Stimulated activated CD8-positive, alpha-beta memory T cell treated with anti-CD3 and anti-CD28 coated beads, Interleukin-7, amount 100 ng/mL, for 1 hour (primary cell): ENCODE measurements at places on chromosomes 1 and 21.
A peak's percentile ranks its signal among the peaks of the same experiment; 100 is the strongest.

- no peak for DNase-seq
These were observed 5.0 kb upstream of the TSPAN1 start for GRCh38 chr1:46169811-46170454.

GRCh38 chr1:200666309-200666708, 3.4 kb downstream of the DDX59 start:
- DNase-seq = no peak

DNA sequence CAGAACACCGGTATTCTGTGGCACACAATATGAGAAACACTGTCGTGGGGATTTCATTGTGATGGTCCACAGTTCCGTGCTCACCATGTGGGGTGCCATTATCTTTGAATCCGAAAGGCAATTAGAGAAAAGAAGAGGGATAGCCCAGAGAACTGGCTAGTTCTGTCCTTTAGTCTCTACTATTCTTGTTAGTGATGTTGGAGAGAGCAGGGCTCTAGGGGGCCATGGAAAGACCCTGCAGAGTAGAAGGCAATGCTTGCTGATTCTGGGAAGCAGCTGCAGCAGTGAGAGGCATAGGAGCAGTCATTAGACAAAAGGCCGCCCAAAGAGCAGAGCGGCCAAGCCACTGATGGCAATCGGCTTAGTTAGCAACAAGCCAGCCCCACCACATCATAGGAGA, 146.3 kb downstream of the TSEN15 start:
- no peak for DNase-seq

- no peak for DNase-seq
These were observed 7.8 kb upstream of the NUDT17 start for GRCh38 chr1:145837656-145838055.

- DNase-seq = no peak
These were observed 34.7 kb downstream of the ADARB1 start for GRCh38 chr21:45108808-45109781.

- DNase-seq = no peak
These were observed 81.6 kb upstream of the CD55 start for GRCh38 chr1:207239874-207240273.

- DNase-seq = no peak
These were observed 31.3 kb downstream of the PTGFRN start for GRCh38 chr1:116940814-116941599.

GRCh38 chr1:225990705-225991464, 8.3 kb downstream of the SDE2 start:
- DNase-seq = no peak

- DNase-seq = no peak
These were observed 181.7 kb upstream of the LMO4 start for GRCh38 chr1:87146986-87147385.

GRCh38 chr1:7656557-7657215, 114.4 kb upstream of the VAMP3 start:
- no peak for DNase-seq

DNA sequence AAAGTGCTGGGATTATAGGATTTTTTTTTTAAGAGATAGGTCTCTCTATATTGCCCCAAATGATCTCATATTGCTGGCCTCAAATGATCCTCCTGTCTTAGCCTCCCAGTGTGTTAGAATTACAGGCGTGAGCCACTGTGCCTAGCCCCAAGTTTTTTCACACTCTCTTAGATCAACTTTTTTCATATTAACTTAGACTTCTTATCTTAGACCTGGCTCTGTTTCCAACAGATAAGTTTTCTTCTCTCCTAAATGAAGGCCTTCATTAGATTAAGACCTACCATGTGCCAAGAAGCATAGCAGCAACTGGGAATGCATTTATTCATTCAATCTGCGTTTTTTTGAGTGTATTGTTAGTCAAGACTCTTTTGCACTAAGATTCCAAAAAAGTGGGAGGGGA, 20.2 kb upstream of the HTR1D start:
- DNase-seq = no peak

DNA sequence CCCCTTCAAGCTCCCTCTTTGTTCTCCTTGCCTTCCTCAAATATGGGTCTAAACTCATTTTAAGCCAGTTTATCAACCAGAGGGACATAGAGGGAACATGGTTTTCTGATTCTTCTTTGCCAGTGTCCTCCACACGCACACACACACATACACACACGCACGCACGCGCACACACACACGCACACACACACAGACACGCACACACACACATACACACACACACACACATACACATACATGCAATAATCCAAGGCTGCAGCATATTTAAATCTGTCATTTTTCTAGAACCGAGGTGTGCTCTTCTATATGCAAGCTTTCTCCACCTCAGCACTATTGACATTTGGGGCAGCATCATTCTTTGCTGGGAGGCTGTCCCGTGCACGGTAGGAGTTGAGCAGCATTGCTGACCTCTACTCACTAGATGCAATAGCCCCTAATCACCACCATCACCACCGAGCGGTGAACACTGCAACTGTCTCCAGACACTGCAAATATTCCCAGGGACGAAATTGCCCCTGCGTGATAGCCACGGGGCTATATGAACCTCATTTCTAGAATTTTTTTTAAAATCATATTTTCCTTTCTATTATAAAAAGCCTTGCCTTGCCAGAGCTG, 8.0 kb downstream of the TNFRSF9 start:
- DNase-seq = no peak

DNA sequence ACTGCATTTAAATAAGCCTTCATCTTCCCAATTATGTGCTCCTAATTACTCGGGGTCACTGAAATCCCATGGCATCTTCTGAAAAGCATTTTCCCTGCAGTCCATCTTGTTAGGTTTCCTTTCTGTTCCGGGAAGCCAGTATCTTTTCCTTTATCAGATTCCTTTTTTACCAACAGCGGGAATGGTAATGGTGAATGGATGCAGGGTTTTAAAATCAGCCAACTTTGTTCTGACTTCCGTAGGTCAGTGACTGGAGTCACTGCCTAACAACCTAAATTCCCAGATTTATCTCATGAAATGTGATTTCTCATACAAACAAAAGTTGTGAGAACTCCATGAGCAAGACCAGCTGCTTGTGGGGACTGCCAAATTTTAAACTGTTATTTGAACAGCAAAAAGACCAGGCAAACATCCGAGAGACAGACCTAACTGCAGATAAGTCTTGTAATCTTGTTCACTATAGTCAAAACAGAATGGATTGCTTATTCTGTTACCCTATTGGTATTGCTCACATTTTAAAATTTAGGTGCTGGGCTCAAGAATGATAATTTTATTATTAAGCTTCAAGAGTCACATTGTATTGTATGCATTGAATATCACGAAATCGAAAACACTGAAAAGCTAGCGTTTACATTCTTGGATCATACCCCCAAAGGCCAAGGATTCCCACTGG, 1.2 kb upstream of the RWDD3 start:
- no peak for DNase-seq

DNA sequence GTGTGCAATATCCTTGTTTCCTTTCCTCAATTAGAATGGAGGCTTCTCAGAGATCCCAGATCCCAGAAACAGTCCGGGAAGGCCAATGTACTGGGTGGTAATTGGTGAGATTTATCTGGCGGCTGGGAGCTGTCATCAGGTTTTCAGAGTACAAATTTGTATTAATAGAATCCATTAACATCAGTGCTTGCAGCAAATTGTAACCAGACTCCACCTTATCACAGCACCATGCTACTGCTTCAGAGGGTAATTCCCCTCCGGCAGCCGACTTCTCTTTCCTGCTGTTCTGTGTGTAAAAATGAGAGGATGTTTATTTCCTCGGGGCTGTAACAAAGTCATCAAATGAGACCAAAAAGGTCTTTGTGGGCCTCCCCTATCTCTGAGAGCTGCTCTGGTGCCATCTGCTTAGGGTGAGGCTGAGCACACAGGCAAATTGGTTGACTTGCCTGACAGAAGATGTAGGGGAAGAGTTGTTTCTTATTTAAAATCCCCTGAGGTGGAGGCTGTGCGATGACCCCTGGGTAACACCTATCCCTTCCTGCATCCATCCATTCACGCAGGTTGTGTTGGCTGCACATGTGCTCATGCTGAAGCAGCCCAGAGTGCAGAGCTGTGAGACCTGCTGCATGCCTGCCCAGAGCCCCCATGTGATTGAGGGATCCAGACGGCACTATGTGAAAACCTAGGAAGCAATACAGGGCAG, 19.2 kb downstream of the NFASC start:
- DNase-seq = no peak

- no peak for DNase-seq
These were observed 3.0 kb downstream of the ERG start for GRCh38 chr21:38495242-38495641.

GRCh38 chr1:4273747-4274146, 373.7 kb upstream of the C1orf174 start:
- no peak for DNase-seq

DNA sequence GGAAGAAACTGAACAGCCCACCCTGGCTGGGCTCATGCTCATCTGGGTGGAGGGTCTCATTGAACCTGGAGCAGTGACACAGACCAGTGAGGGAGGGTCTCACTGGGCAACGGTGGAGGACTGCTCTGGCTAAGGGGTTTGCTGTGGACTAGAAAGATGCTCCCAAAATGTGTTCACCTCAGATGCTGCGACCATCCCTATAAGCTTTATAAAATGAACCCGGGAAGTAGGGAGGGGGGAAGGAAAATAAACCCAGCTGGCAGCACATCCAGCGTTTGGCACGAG, 34.5 kb upstream of the LBR start:
- no peak for DNase-seq

GRCh38 chr1:12340544-12340930, 110.7 kb downstream of the VPS13D start:
- DNase-seq = no peak

GRCh38 chr1:89951766-89952604, 42.9 kb upstream of the ZNF326 start:
- no peak for DNase-seq

- no peak for DNase-seq
These were observed 25.1 kb upstream of the APP start for GRCh38 chr21:26195708-26196107.

DNA sequence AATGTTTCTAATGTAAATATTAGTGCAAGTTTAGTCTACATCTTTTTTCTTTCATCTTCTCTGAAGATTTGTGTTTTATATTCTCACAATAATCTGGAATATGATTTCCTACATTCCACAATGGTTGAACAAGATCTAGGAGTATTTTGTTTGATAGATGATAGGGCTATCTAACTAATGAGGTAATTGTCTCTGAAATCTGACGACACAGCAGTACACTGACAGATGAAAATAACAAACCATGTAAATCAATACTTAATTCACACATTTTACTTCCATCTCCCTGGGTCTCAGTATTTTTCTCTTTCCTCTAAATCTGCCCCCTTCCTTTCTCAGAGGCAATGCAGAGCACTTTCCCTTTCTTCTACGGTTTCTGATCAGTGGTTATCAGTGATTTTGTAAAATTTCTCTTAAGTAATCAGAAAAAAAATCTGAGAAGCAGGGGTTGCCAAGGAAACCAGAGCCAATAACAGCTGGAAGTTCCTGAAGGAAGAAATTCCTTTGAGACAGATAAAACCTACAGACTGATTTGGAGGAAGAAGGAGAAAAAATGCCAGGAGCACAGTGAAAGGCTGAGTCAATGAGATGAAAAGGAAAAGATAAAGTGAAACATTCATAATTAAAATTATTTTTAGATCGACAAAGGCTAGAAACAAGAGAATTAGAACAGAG, 7.3 kb upstream of the ANKRD13C start:
- DNase-seq = no peak

- DNase-seq = no peak
These were observed 8.8 kb downstream of the TNFRSF8 start for GRCh38 chr1:12071892-12072291.

DNA sequence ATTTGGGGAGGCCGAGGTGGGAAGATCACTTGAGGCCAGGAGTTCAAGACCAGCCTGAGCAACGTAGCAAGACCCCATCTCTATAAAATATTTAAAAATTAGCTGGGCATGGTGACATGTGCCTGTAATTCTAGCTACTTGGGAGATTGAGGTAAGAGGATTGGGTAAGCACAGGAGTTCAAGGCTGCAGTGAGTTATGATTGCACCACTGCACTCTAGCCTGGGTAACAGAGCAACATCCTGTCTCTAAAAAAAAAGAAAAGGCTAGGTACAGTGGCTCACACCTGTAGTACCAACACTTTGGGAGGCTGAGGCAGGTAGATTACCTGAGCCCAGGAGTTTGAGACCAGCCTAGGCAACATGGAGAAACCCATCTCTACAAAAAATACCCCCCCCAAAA, 35.7 kb upstream of the RCC1 start:
- no peak for DNase-seq

GRCh38 chr1:53331446-53332185, 3.7 kb upstream of the LRP8 start:
- DNase-seq = no peak

- no peak for DNase-seq
These were observed 742 bp upstream of the PDE9A start for GRCh38 chr21:42652527-42653230.

- no peak for DNase-seq
These were observed 97.4 kb downstream of the PRDM16 start for GRCh38 chr1:3166206-3166918.

GRCh38 chr1:245409341-245410195, 254.8 kb downstream of the KIF26B start:
- DNase-seq = no peak

- peak; percentile 56 for DNase-seq
These were observed 65.5 kb upstream of the LRP8 start for GRCh38 chr1:53393325-53393792.

GRCh38 chr1:233859446-233859845, 45.0 kb upstream of the SLC35F3 start:
- DNase-seq = no peak

- DNase-seq = no peak
These were observed 30.1 kb downstream of the RNF11 start for GRCh38 chr1:51266181-51266580.

DNA sequence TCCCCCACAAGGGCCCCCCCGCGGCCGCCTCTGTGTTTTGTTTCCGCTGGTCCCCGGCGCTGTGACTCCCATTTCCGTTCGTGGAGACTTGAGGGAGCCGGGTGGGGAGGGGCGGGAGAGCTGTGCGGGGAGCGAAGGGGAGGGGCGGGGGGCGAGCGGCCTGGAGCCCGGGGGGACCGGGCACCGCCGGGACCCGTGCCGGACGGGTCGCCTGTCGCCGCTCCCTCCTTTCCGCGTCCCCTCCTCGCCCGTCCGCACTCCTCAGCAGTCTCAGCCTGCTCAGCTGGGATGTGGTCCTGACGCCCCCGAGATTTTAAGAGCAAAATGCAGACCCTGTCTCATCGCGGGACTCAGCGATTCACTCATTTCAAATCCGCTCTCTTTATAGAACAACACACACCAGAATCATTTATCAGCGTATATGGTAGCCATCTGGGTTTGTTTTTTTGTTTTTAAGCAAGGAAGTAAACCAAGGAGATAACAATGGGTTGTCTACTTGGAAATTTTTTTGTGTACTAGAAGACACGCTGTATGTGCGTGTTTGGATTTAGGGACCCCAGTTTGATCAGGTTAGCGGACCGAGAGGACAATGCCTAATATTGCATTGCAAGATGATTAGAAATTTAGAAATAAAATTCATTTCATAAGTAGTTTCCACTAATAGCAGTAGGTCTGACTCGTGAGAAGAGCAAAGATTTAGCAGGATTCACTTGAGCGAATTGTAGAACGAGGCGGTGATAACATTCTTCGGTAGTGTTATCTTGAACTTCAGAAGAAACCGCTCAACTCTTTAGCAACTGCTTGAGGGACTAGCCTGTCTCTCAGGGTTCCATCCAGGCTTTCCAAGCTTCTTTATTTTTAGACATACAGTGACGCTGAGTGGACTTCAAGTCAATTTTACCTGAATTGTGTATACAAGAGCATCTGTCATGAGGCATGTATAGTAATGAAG, 1.1 kb downstream of the GABPA start:
- DNase-seq = peak; percentile 54

GRCh38 chr1:246178717-246179311, 328.3 kb downstream of the SMYD3 start:
- DNase-seq = no peak
